ENCODE measurements at places on chromosomes 7 and 10.

- DNase-seq: no peak
Measured at GRCh38 chr7:94417901-94418300, 23.2 kb downstream of the COL1A2 start.

- no peak for DNase-seq
Measured at GRCh38 chr10:31368724-31369123, 49.7 kb downstream of the ZEB1 start.

DNA sequence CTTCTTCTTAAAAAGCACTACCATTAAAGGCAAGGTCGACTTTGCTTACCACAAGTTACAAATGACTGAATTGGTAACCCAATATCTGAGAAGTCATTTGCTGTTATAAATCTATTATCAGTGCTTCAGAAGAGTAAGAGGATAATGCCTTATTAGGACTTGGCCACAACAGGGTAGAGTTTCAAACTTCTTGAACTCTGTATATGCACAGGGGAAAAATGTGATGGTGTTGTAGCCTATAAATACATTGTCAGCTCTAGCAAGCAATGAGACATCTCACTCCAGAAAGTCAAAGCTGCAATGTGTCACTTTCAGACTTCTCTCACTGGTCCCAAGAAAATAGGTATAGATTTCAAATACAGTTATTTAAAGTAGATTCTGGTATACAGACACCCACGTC, 9.3 kb downstream of the TFEC start:
- DNase-seq: no peak

DNA sequence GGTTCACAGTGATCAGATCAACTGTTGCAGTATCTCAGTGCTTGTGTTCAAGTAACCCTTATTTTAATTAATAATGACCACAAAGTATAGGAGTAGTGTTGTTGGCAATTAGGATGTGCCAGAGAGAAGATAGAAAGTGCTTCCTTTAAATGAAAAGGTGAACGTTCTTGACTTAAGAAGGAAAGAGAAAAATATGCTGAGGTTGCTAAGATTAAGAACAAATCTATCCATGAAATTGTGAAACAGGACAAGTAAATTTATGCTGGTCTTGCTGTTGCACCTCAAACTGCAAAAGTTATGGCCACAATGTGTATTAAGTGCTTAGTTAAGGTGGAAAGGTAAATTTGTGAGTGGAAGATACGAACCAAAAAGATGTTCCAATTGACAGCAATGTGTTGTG, 139.5 kb downstream of the SDK1 start:
- DNase-seq: no peak

GRCh38 chr10:3362394-3362793, 189.8 kb upstream of the PITRM1 start:
- no peak for DNase-seq

DNA sequence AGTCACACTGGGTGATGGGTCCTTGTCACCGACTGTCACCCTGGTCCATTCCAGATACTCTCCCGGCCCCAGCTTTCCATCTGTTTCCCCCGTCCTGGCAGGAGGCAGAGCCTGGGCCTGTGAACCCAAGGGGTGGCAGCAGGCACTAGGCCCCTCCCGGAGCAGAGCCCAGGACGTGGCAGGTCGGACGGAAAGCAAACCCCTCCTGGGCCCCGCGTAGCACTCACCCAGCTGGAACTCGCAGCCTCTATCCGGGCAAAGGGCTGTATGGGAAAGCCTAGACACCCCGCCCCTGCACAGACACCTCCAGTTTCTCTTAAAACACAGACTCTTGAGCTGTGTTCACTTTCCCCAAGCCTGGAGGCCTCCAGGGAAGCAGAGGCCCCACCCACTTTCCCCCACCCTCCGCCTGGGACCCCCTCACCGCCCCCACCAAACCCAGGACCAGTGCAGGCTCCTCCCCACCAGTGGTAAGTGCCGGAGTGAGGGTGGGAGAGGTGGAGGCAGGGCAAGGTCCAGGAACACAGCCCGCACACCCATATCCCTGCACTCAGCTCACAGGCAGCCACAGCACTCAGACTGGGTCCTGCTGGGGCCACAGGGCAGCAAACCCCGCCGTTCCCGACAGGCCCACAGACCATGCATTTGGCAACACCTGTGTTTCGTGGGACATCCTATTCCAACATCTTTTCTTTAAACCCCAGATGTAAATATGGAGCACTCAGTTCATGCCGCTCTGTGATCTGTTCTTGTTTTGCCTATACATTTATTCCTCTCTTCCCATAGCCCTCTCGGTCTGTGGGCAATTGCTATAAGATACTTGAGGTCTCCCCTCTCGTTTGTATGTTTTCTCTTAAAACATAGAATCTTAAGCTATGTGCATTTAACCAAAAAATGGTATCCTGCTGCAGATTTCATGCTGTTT, 98.2 kb upstream of the PDGFA start:
- no peak for DNase-seq

All from germinal center (tissue), 1 donor.